ENCODE measurements at places on chromosomes 13 and 19.

DNA sequence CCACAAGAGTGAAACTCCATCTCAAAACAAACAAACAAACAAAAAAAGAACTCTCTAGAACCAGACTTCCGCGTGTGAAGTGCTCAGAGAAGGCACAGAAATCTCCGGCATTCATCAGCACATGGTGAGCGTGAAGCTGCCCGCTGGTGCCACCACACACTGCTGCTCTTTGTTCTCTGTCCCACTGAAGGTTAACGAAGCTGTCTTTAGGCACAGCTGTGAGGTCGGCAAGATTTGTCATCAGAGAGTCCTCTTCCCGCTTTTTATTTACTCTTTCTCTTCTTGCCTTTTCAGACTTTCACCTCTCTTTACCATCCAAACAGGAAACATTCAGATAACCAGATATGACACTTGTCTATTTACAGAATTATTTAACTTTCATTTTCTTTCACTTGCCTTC lies 115.2 kb upstream of the ARGLU1 start:
- DNase-seq: no peak

- peak; percentile 58 for DNase-seq
Measured at GRCh38 chr19:51552996-51553725, 17.9 kb upstream of the ZNF175 start.

DNA sequence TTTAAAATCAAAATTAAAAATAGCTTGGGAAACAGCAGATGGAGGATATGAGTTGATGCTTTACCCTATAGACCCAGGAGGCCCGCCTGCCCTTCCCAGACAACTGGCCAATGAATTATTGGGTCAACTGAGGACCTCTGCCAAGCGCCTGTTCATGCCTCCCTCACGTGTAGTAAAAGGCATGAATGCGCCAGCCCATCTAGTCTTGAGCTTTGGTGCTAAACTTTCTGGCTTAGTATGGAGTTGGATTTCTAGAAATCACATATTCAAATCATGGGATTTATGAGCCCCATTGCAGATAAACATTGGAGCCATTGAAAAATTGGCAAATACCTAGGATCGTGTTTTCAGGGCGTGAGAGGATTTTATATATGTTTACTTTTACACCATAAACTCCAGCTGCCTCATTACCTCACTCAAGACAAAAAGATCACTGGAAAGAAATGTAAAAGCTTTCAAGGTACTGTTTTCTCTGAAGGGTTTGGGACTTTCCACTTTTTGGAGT lies 47.1 kb downstream of the COL4A2 start:
- no peak for DNase-seq

DNA sequence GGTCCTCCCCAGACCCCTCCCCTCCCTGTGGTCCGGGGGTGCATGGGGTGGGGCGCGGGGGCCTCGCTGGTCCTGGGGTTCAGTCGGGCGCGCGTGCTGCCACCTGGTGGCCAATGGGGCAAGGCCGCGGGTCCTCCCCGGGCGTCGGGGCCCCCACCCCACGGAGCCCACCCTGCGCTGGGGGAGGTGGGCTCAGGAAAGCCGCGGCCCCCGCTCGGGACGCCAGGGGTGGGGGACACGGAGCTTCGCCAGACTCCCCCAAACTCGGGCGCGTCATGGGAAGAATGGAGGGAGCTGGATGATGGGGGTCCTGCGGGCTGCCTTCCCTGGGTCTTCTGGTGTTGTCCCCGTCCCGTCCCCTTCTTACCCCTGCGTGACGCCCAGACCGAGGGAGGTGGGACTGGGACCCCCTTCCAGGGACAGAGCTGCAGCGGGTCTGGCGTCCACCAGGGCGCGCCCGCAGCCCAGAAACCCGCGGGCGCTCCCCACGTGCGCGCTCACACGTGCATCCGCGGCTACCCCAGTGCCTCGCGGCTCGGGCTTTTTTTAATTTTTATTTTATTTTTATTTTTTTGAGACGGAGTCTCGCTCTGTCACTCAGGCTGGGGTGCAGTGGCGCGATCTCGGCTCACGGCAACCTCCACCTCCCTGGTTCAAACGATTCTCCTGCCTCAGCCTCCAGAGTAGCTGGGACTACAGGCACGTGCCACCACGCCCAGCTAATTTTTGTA lies 19.8 kb upstream of the TCF3 start:
- DNase-seq: no peak

DNA sequence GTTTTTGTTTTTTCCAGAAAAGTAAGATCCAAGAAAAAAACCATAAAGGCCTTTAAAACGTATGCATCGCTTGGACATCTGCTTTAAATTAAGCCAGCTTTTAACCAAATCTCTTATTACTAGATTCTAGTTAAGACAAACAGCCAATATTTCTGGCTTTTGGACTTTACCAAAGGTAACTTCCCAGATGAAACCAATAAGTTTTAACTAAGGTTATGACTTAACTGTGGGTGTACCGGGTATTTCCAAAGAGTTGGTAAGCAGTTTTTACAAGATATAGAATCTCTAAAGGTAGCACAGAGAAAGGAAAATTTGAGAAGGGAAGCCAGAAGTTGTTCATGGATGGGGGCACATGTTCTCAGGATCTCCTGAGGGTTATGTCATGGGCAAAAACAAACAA lies 34.0 kb downstream of the CEACAM1 start:
- DNase-seq: no peak

GRCh38 chr13:111573801-111574200 lies 253.4 kb downstream of the TEX29 start:
- DNase-seq: no peak

DNA sequence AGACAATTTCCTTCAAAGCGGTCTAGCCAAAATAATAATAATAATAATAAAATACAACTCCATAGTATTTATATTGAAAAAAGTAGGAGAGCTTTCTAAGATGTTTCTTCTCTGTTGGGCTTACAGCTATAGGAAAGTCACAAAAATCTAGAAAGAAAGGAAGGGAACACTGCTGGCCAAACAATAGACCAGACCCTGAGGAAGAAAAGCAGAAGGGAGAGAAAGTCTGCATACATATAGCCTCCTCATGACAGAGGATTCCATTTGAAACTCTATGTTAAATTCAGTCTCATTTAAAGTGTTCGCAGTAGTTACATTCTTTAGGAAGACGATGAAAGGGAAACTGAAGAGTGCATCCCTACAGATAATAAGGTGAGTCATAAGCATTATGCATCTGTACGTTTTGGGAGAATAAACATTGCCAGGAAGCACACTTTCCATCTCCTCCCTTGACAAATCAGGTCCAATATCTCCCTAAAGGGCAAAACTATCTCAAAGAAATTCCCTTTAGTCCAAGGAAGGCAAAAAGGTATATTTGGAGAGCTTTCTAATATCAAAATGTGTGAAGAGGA lies 86.5 kb downstream of the PCDH9 start:
- no peak for DNase-seq

DNA sequence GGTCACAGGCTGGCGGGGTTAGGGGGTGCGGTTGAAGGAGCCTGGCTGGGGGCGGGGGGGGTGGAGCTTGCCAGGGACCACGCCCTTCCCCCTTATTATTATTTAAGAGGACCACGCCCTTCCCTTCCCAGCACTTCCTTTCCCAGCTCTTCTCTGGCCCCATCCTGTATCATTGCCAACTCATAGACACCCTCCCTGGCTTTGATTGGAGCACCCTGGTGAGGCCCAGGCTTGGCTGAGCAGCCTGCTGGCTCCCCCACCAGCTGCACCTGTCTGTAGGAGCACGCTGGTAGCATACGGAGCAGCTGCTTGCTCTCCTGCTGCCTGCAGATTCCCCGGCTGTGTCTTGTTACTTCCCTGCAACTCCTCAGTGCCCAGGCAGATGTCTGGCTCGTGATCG lies 62.5 kb upstream of the PDX1 start:
- DNase-seq: no peak

DNA sequence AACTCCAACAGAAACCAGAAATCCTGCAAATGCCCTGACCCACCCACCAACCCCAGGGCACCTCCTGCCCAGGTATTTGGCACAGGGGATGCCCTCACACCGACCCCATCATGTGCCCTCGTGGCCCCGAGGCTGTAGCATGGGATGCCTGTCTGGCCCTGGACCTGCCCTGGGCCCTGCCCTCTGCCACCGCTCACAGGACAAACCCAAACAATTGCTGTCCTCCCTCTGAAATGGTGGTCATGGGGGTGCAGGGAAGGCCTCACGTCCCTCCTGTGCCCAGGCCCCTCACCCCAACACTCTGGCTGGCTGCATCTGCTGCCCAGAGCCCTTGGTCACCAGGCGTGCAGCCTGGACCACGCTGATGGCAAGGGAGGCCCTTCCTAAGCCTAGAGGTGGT lies 2.1 kb upstream of the ZNF181 start:
- DNase-seq: no peak

DNA sequence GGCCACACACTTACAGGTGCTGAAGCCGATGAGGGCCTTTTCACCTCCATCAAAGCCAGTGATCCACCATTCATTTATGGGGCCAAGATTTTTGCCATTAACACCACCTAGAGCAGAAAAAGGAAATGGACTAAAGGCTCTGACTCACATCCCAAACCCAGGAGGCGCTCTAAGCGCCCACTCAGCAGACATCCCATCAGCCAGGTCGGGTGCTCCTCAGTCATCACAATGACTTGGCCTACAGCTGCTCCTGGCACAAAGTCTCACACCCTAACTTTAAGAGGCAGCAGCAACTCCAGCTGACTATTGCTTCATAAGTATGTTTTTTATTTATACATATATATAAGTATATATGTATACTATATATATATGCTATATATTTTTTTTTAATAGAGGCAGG lies 36.1 kb upstream of the EIF3G start:
- no peak for DNase-seq

DNA sequence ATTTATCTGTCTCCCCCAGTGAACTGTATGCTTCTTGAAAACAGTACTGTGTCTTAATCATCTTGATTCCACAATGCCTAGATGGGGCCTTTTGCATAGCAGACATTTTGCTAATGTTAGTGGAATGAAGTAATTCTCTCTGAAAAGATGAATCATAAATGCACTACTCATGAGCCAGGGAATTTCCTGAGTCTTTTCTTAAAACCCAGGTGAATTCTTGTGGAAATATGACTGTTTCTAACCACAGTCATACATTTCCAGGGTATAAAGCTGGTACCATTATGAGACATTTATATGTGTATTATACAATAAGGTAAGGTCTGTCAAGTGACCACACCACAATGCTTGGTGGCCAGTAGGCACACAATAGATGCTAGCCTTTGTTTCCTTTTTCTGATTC lies 5.5 kb upstream of the KCTD4 start:
- no peak for DNase-seq

DNA sequence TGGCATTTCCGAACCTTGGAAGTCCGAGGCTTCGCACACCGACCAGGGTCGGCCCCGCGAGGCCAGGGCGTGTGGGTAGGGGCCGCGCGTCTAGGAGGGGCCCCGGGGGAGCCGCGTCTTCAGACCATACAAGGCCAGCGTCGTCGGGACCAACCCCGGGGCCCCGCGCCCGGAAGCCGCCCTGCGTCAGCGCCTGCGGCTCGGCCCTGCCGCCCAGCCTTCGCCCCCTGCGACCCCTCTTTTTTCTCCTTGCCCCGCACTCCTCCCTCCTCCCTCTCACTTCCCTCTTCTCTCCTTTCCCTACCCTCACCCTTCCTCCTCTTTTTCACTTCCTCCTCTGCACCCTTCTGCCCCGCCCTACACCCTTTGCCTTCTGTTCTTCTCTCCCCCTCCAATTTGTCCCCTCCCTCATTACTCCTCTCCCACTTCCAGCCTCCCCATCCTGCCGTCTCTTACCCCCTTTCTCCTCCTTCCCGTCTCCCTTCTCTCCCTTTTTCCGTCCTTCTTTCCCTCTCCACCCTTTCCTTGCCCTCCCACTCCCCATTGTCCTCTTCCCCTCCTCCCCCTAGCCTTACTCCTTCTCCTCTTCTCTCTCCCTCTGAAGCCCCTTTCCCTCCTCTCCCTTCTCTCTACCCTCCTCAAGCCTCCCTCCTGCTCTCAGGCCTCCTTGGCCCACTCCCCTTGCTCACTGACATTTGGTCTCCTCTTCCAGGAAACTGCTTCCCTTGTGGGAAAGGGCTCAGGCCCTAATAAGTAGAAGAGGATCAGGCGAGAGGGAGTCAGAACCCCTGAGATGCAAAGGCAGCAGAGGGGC lies 2.2 kb upstream of the PLEKHG2 start:
- DNase-seq: no peak

DNA sequence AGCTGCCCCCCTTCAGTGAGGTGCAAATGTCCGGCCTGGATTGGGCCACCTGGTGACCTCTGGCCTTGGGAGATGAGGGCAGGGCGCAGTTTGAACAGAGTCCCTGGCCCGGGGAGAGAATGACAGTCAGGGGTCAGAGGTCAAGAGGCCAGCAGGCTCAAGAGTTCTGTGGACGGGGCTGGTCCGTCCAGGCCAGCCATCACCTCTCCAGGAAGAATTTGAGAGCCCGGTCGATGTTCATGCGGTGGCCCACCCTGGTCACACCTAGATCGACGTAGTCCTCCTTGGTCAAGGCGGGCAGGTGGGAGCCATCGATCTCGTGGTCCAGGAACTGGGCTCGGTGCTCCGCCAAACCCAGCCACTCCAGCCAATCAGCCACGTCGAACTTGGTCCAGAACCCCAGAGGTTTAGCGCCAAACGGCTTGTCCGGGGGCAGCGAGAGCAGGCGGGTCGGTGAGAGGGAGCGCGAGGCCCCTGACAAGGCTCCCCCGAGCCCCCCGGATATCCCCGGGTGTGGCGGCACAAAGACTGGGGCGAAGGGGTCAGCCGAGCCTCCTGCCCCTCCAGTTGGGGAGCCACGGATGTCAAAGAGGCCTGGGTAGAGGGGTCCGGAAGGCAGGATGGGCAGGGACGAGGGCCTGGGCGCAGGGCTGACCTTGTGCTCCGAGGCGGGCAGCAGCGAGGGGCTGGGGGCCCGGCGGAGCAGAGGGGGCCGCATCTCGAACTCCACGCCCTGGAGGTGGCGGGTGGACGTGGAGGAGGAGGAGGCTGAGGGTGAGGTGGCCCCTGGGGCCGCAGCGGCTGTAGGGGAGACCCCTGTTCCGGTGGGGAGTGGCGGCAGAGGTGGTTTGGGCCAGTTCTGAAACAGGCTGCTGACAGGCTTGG lies 12.8 kb downstream of the C19orf81 start:
- DNase-seq: no peak

GRCh38 chr19:28313633-28314032 lies 899.3 kb downstream of the UQCRFS1 start:
- DNase-seq: no peak

DNA sequence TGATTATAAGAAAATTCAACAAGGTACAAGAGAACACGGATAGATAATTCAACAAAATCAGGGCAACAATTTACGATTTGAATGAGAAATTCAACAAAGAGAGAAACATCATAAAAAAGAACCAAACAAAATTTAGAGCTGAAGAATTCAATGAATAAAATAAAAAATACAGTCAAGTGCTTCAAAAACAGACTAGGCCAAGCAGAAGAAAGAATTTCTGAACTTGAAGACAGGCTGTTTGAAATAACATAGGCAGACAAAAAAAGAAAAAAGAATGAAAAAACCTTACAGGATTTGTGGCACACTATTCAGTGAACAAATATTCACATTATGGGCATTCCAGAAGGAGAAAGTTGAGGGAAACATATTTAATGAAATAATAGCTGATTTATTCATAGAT lies 31.1 kb downstream of the ZNF283 start:
- DNase-seq: no peak

- no peak for DNase-seq
Measured at GRCh38 chr13:42215578-42216421, 56.2 kb upstream of the AKAP11 start.
